Activated CD4-positive, alpha-beta T cell treated with anti-CD3 and anti-CD28 coated beads, Interleukin-2, amount 10 ng/mL, durations not matched to agents 24 days and 14 days (primary cell): ENCODE measurements at places on chromosomes 5 and 9. TPM values are rescaled to one million over a fixed set of nuclear protein-coding genes. Genes with fewer than 3 reads are reported as not detected.

DNA sequence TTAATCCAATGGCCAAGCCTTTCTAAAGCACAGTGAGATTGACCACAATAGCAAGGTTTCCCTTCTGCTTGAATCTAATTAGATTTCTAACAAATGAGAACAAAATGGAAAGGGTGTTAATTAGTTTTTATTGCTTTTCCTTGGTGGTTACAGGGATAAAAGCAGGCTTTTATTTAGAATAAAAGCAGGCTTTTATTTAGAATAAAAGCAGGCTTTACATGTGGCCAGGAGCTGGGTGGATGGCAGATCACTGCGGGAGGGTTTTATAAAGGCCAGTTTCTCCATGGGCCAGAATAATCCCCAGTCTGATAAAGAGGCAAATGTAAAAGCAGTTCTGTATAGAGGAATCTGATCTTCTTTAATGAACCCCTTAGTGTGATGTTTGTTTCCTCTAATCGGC, 470.2 kb downstream of the TMEM232 start:
- DNase-seq, result no peak

- no peak for DNase-seq
These were observed 342.5 kb downstream of the SPATA31D1 start for GRCh38 chr9:82331079-82331478.

PCDHA1 gene
- not detected in 2 replicates for total RNA-seq

DNA sequence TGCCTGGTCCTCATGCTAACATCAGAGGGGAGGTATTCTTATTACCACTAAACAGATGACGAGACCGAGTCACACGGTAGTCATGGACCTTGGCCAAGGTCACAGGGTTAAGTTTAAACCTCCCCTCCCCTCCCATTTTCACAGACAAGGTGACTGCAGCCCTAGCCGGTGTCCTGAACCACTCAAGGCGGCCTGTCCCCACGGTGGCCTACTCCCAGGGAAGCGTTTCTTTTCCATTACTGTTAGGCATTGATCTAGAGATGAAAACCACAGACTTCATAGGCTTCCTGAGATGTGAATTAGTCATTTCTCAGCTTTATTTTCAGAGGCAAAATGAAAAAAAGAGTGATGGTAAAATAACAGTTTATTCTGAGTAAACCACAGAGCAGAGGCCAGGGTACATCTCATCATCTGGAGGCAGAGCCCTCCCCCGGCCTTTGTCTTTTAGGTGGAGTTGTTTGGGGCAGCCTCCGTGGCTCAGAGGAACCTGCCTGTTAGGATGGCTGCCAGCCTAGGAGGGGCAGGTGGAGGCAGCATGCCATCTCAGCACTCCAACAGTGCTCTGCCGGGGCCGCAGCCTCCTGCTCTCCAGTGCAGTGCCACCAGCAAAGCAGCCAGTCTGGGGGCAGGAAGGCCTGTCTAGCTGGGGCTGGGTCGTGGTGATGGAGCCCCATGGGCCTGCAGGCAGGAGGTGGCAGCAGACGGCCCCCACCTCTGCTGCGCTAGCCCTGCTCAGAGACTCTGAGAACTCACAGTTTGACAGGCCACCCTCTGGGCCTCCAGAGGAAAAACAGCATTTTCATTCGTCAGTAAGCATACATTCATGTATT, 71.2 kb downstream of the RAPGEF1 start:
- DNase-seq, result peak; percentile 90

GRCh38 chr9:107102011-107102410, 181.1 kb upstream of the RAD23B start:
- DNase-seq, result no peak

DNA sequence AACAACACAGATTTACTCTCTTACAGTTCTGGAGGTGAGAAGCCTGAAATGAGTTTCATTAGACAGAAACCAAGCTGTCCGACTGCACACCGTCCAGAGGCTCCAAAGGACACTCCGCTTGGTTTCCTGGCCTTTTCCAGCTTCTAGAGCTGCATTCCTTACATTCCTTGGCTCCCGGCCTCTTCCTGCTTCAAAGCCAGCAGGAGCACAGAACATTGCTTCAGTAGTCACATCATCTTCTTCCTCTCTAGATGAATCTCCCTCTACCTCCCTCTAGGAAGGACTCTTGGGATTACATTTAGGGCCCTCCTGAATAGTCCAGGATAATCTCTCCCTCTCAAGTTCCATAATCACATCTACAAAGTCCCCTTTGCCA, 213.3 kb downstream of the CDK5RAP2 start:
- no peak for DNase-seq

DNA sequence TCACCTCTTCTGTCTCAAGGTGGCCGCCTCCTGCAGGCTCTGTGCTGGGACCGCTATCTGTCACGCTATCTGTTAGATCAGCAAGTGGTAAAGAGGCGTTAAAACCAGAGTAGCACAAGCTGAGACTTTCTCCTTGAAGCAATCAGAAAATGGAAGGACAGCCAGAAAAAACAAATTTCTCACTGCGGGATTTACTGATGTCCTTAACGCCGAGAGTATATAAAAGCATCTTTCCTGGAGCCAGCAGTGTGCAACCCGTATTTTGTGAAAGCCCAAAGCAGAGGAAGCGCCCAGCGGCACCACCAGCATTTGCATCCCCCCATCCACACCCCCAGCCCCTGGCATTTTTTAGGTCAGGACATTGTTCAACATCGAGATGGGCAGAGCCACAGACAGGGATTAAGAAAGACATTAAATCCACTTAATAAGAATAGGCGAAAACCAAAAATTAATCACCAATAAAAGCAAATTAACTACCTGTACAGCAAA, 48.6 kb downstream of the DUSP1 start:
- DNase-seq, result no peak

GRCh38 chr5:112848116-112848811, 12.8 kb upstream of the SRP19 start:
- peak; percentile 74 for DNase-seq

DNA sequence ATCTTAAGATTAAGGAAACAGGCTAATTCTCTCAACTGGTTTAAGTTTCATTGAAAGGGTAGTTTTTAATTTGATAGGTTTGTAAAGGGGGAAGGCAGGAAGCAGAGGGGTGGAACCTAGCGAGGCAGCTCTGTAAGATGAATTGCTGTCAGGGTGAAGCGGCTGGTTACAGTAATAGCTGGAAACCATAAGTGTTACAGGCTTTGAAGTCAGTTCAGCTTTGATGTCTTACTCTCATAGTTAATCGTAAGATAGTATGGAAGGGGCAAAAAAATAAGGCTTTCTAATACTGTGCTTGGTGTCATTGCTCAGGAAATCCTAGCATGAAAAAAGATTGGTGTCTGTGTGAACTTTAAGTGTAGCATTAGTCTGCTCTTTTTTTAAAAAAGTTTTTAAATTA, 20.3 kb downstream of the POU5F2 start:
- DNase-seq, result no peak

- no peak for DNase-seq
These were observed 126.5 kb upstream of the MAST4 start for GRCh38 chr5:66469684-66470083.

DNA sequence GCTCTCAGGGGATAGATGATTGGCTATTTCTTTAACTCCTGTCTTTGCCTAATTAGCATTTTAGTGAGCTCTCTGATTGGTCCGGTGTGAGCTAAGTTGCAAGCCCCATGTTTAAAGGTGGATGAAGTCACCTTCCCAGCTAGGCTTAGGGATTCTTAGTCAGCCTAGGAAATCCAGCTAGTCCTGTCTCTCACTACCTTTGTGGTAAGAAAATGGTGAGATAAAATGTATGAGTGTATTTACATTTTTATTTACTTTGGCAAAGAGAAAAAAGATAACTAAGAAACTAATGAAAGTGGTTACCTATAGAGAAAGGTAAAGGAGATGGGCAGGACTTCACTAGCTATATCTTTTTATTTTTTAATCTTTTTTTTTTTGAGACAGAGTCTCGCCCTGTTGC, 146.8 kb downstream of the RFK start:
- DNase-seq, result no peak

PPP2R2B gene
- 0.12 TPM in 1 of 2 replicates, not detected in the other for total RNA-seq

TLX3 gene
- not detected in 2 replicates for total RNA-seq

UBLCP1 gene
- total RNA-seq, result 30.2 and 31.2 TPM in 2 replicates

GRCh38 chr5:76766746-76767145, 50.8 kb downstream of the F2R start:
- DNase-seq, result no peak

DNA sequence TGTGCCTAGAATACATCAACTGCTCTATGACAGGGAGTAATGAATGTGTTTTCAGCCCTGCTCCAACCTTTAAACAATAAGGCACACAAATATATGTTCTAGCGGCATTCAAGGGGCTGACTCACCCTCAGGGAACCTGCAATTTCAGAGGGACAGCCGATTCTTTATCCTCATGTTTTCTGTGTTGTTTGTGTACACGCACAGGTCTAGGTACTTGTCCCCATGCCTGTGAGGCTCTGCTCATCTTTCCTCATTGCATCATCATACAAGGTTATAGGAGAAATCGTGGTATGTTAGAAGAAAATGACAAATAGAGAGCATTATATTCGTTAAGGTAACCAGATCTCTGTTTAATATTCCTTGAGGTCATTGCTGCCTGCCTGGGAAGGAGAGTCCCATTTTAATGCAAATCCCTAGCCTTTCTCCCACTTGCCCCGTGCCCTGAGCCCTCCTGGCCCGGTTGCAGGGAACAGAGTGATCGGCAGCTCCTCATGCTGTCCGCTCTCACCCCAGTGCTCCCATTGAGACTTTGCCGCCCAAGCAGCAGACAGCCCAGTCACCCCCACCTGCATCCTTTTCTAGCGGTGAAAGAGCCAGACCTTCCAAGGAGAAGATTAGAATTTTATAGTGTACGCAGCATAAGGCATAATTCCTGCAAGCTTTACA, 14.6 kb downstream of the MAP1B start:
- no peak for DNase-seq

INSYN2B gene
- total RNA-seq, result not detected in 2 replicates

DNA sequence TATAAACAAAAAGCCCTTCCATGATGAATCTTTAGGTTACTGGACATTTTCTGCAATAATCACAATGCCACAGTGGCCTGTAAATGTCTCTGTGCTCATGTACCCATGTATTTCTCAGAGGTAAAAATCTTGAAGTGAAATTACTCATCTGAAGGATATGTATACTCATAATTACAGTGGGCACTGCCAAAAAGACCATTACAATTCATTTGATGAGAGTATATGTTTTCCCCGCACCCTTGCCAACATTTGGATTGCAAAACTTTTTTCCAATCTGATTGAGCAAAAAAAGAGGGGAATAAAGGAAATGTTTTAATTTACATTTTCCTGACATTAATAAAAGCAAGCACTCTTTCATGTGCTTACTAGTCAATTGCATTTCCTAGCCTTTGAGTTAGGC, 110.5 kb downstream of the EPB41L4A start:
- DNase-seq, result no peak

ADRA1B gene
- total RNA-seq, result not detected in 2 replicates

DNA sequence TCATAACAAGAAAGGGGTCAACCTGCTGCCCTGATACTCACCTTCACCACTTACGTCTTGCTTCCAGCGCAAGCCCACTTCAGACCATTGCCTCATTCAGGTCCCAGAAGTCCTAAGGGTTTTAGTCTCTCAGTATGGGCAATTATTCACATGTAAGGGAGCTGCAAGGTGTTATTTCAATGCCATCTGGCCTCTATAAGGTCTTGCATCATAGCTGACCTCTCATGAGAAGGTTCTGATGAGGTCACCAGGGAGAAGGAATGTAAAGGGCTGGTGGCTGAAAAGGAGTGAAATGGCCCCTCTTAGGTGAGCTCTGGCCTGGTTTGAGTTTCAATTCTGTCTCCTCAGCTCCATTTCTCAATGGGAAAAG, 1.5 kb upstream of the MARCHF3 start:
- DNase-seq, result no peak

ZNF366 gene
- not detected in 2 replicates for total RNA-seq

GRCh38 chr9:128385496-128386460, 14.6 kb downstream of the URM1 start:
- no peak for DNase-seq

- no peak for DNase-seq
These were observed 24.5 kb downstream of the ERGIC1 start for GRCh38 chr5:172858511-172858989.

ROPN1L gene
- total RNA-seq, result not detected in 2 replicates

GRCh38 chr9:21412107-21412506, 3.2 kb downstream of the IFNA8 start:
- no peak for DNase-seq

GRCh38 chr5:172015346-172015745, 8.9 kb upstream of the FBXW11 start:
- no peak for DNase-seq

DNA sequence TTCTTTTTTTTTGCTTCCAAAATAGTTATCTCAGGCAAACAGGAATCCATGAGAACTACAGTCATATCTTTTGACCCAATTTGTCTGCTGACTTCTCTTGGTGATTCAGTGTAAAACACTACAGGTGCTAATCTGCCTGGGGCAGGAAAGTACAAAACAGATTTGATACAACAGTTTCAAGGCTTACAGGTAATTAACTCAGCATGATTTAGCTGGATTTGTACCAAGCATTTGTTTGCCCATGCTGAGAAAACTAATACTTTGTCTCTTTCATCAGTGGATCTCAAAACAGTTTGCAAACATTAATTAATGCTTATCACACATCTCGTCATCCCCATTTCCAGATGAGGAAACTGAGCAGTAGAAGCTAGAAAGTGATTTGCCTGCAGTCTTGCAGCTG, 312.5 kb upstream of the SEMA6A start:
- no peak for DNase-seq

DNA sequence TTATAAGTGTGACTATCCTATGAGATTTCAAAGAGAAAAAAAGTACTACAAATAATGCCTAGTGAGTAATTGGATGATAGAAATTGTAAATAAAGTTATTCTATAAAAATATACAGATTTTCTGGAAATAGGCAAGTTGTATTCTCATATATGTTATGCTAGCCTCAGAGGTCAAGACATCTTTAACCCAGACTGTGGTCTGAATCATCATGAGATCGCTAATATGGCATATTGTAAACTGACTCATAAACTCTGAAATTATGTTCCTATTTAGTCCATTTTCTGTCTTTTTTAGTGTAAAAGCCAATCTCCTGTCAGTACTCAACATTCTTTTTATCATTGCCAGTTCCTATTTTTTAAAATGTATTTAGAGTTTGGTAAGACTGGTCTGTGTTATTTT, 14.2 kb downstream of the LOX start:
- no peak for DNase-seq

STK32A gene
- not detected in 2 replicates for total RNA-seq

GRCh38 chr5:154476354-154477205, 1.4 kb downstream of the HAND1 start:
- DNase-seq, result peak; percentile 59

OSMR gene
- total RNA-seq, result not detected in 2 replicates

PCDHB9 gene
- not detected in 2 replicates for total RNA-seq

ANKRD18B gene
- total RNA-seq, result 0.65 and 1.1 TPM in 2 replicates

SLC25A2 gene
- total RNA-seq, result 0.14 and 0.23 TPM in 2 replicates

- no peak for DNase-seq
These were observed 176.7 kb downstream of the FANCC start for GRCh38 chr9:95140821-95141220.

DNA sequence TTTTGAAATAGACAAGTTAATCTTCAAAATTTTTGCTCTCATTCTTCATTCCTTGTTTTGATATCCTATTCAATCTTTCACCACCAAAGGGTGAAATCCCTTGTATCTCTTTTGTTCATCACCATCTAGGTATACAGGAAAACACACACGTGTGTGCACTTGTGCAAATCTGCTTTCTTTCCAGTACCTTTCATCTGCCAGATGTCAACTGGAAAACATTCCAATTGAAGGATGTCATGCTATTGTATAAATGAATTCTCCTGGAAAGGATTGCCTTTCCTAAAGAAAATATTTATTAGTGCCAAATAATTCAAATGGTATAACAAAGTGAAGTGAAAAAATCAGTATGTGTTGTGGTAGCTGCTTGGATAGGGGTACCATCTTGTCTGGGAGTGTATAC, 123.7 kb downstream of the RANBP17 start:
- no peak for DNase-seq
